ENCODE measurements at places on chromosomes 6 and 20.

DNA sequence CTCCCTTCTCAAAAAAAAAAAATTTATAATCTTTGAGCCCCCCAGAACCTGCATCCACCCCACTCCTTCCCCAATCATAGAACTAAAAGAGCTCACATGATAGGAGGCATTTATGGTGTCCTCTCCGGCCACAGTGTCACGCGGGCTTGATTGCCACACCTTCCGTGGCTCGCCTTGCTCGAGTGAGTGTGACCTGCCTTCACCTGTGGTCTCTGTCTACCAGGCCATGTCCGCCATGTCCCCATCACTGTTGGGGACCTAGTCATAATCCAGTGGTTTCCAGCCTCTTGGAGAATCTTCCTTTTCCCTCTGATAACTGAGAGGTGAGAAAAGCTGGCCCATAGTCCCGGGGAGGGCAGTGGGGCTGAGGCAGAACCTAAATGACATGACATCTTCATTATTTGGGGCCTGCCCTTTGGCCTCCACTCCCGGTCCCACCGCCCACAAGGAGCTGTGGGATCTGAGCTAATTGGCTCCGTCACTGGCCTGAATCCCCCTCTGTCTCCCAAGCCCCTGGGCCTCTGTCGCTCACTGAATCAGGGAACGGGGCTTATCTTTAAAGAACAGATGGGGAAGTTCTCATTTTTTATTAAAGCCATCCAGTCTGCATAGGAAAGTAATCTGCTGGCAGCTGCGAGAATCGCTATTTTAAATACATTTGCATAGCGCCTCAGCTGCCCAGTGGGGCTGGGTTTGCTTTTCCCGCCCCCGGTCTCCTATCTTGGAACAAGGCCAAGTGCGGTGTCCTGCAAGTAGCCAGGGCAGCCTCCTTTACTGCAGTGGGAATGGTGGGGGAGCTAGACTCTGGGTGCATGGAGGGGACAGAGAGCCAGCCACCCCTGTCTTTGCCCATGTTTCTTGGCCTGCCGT, 197.6 kb upstream of the PMEPA1 start:
- no peak for DNase-seq

DNA sequence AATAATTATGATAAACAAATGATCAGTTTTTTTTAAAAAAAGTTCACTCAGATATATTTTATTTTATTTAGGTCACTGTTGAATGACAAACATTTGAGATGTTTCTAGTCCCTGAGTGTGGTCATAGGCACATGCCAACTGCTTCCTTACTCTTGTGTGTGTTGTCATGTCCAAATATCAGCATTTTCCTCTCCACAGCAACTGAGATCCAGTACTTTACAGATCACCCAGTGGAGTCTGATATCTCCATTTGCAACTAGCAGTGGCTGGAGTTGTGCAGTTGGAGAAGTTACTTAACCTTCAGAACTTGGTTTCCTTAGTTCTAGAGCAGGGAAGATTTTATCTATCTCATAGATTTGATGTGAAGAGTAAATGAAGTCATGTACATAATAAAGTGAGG, 101.3 kb downstream of the MYB start:
- DNase-seq: no peak

GRCh38 chr6:56375806-56376205, 128.4 kb upstream of the COL21A1 start:
- DNase-seq: no peak

- DNase-seq: no peak
Measured at GRCh38 chr6:78533876-78534275, 333.5 kb upstream of the IRAK1BP1 start.

DNA sequence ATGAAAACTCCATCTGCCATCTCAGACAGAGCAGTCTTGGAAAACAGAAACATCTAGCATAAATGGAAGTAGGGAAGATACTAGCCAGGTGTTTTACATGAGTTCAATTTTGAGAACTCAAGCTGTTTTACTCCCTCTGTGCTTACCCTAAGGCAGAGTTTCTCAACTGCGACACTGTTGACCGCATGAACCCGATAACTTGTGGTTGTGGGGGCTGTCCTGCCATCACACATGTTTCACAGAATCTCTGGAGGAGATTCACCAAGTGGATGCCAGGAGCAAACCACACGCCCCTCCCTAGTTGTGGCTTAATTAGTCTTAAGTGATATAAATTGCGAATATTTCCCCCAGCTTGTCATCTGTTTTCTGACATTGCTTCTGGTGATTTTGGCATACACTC, 2.3 kb upstream of the SERPINB6 start:
- DNase-seq: no peak

DNA sequence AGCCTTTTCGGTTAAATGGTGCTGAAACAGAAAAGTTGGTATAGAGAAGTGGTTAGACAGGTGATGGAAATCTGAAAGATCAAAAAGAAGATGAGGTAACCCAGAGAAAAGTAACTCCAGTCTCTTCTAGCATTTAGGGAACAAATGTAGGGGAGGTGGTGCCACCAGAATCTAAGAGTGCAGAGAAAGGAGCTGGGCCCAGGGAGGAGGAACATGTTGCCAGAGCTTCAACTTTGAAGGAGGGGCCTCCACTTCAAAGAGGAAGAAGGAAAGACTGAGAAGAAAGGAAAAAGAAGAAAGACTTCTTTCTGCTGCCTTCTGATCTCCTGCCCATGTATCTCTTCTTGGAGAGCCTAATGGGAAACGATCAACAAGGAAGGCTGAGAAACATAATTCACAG, 23.5 kb upstream of the ATRN start:
- no peak for DNase-seq

DNA sequence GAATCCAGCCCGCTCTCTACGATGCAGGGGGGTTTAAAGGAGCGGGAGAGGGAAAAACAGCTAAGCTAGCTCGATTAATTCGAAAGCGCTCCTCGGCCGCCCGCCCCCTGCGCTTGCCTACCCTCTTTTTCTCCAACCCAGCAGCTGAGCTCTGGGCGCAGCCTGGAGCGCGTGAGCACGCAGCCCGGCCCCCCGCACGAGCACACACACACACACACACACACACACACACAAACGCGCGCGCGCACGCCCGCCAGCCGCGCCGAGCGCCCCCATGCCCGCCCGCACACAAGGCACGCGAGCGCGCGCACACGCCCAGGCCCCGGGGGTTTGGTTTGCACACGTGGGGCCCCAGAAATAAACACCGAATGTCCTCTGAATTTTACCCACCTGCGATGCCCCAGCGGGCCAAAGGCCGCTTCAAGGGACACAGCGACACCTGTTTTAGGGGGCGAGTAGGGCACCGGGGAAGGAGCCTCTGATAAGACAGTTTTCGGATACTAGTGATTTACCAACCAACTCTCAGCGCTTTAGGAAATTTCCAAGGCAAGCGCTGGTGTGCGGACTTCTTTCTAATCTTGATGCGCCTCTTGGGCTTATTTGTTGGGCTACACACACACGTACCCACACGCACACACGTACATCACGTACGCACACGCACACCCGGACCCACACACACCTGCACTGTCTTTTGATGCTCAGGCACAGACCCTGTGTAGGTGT, 802 bp upstream of the NRN1 start:
- peak; percentile 76 for DNase-seq

GRCh38 chr20:63822276-63822696, 8.8 kb downstream of the ZBTB46 start:
- no peak for DNase-seq

GRCh38 chr20:54305421-54305820, 97.5 kb downstream of the PFDN4 start:
- no peak for DNase-seq

DNA sequence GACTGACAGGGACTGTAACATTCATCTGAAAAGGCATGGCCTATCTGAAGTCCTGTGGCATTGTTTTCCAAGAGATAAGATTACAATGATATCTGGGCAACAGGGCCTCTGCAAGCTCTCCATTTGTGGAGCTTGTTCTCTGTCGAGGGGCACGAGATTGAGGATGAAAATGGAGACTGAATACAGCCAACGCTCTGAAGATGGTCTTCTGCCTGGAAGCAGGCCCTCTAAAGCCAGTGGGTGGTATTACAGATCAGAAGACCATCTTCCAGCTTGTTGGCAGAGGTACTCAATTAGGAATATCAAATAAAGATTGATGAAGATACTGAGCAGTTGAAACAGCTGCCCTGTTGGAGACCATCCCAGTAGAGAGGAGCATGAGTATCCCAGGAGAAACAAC, 288.2 kb downstream of the CENPW start:
- no peak for DNase-seq

DNA sequence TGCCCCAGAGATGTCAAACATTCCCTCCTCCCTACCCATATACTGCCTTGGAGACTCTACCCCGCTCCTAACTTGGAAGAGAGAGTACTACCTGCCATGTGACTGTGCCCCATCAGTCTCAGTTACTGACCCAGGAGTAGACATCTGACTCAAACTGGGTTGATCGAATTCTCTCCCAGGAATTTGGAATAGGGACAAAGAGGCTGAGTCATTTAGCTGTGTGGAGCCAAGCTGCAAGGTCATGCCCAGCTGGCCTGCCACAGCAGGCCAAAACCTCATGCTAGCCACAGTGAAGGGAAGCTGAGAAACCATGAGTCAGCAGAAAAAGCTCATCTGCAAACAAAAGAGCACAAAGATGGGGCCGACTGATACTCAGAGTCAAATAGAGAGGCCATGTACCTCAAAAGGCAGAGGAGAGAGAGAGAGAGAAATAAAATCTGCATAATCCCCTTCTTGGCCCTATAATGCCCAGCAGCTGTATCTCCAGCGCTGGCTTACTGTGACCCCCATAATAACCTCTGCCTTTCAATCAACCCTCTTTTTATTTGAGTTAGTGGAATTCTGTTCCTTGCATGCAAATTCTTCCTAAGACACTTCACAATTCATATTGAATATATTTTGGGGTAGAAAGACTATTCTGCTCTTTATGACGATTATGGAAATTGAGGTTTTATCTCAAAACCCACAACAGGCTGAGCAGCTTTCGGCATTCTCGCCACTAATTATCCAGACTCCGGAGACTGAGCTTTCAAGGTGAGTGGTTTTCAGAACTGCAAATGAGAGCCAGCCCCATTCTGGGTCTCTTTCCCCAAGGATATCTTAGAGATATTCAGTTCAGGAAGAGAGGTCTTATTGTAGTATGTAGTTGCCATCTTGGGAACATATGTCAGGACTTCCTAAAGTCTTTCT, 21.4 kb upstream of the AKIRIN2 start:
- peak; percentile 6 for DNase-seq

DNA sequence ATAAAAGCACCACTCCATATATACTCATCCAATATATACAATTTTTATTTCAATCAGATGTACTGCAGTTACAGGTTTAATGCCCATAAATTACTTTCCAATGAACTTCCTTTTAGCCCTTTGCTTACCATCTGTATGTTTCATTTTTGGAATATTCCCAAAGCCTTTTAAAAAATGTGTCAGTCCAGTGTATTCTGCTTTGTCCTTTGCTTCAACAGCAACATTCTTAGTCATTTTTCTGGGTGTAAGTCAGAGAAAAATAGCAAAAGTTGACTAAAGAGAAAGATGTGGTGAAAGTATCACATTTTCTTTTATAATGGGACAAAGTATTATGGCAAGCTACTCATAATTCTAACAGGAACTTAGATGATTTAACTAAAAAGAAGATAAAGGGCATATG, 15.2 kb downstream of the DSE start:
- no peak for DNase-seq

DNA sequence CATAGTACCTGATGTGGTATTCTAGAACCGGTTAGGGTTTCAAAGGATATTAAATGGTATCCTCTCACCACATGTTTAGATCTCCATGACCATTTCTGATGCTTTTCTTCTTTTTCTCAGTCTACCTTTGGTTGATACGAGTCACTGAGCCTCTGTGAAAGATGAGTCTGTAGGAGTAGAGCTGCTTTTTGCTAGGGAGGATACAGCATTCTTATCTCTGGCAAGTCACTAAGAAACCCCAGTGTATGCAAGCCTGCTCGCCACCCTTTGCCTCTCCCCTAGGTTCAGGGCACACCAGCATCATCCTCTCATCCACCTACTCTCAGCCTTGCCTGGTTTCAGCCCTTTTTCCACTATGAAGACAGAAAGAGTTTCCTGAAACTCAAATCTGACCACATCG, 89.9 kb downstream of the MTFR2 start:
- DNase-seq: no peak

DNA sequence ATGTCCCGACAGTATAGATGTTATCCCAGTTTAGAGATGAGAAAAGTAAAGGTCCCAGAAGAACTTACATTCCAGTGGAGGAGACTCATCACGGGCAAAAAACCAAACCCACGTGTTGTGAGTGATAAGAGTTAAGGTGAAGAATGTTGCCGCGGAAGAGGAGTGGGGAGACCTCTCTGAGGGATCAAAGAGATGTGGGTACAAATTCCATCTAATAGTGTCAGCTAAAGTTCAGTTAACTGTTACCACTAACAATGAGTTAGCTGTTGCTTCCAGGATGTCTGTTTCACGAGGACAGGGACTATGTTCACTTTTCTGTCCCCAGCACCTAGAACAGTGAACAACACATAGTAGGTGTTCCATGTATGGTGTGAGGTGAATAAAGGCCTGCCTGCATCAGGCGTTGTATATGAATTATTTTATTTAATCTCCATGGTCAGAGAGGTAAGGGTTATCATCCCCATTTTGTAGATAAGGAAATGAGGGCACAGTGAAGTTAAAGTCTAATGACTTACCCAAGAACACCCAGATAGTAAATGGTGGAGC, 39.8 kb upstream of the RSPO4 start:
- no peak for DNase-seq

DNA sequence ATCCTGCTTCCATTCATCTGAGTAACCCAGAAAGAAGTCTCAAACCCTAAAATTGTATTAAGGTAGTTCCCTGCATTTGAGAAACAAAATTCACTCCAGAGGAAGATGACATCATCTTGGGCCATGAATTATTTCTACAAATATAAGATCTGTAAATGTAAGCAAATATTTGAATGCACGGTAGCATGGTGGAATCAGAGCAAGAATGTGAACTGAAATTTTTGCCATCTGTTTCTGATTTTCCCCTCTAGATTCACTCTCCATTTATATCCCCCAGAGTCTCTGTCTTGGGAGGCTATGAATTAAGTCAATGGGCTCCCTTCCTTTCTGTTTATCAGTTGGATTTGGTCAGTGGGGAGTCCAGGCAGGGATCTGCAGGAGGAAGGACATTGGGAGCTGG, 5.8 kb upstream of the MAP3K5 start:
- no peak for DNase-seq

DNA sequence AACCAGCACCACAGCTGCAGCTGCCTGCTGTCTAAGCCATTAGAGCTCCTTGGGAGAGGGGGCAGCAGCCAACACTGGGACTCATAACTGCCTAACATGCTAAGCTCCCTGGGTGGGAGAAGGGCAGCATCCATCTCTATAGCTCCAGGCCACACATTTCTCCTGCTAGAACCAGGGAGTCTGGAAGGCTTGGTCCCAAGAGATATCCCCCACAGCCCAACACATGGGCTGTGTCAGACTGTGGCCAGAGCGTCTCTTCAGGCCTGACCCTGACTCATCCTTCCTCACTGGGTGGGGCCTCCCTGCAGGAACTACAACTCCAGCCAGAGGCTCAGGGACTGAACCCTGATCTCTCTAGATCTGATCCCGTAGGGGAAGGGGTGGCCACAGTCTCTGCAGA, 411.1 kb downstream of the HDGFL1 start:
- no peak for DNase-seq

GRCh38 chr6:33695451-33695887, 16.0 kb downstream of the UQCC2 start:
- DNase-seq: peak; percentile 93

- peak; percentile 71 for DNase-seq
Measured at GRCh38 chr6:49913636-49914375, 47.5 kb upstream of the CRISP1 start.

- DNase-seq: peak; percentile 13
Measured at GRCh38 chr20:37394543-37395409, 48.8 kb downstream of the SRC start.

- no peak for DNase-seq
Measured at GRCh38 chr20:906703-907270, 9.3 kb downstream of the ANGPT4 start.
